ENCODE measurements at places on chromosomes 6 and 20.

DNA sequence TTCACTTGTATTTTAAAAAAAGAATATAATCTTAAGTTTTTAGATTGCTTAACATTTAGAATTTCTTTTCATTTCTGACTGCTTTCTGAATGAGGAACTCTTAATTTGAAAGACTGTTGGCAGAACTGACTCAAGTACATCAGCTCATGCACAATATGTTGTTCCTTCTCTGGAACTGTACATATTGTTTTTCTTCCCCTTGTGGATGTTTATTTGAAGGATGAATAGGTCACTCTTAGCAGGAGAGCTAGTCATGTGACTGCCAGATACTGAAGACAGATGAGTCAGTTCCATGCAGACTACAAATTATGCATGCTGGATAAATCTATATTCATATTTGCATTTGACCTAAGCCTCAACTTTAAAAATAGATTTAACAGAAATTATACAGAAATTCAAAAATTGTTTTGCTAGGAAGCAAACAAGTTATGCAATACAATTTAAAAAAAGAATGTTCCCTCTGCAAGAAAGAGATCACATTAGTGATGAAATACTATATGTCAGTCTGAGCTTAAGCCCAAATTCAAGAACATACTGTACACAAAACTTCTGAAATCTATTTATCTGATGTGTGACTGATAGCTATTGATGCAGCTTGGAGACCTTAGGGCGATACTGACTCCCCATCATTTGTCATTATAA, 1274.9 kb upstream of the GJE1 start:
- no peak for DNase-seq

- no peak for DNase-seq
These were observed 128.6 kb upstream of the BACH2 start for GRCh38 chr6:90425161-90425641.

- no peak for DNase-seq
These were observed 10.7 kb downstream of the MAPRE1 start for GRCh38 chr20:32830437-32830836.

DNA sequence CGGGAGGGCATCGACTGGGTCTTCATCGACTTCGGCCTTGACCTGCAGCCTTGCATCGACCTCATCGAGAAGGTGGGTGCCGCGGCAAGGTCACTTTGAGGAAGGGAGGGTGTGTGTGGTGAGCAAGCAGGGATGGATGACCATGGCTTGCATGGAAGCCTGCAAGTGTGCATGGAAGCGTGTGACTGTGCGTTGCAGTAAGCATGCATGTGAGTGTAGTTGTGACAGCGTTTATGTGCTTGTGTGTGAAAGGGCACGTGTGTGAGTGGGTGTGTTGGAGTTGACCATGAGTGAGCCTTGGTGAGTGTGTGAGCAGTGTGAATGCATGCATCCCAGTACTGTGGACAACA, 32.5 kb downstream of the MYH7B start:
- DNase-seq: no peak

GRCh38 chr20:45211569-45212474, 5.0 kb downstream of the SEMG1 start:
- DNase-seq: no peak

GRCh38 chr6:156791320-156791850, 14.2 kb downstream of the ARID1B start:
- no peak for DNase-seq

GRCh38 chr20:35129647-35130069, 17.5 kb downstream of the EDEM2 start:
- DNase-seq: no peak

DNA sequence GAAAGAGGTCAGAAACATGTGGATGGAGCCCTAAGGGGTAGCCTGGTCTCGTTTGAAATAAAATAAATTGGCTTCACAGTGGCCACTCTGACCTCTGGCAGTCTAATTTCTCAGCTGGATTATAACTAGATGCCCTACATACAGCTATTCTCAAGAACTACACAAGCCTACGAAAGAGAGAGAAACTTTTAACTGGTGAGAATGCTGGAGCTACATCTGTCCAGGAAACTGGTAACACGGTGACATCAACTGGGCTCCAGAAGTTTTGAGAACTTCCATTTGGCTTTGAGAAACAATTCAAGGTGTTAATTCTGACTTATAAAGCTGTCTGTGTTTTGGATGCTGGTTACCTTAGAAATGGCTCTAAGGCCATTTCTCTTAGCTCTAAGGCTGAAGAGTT, 187.3 kb upstream of the TENT5A start:
- DNase-seq: no peak

DNA sequence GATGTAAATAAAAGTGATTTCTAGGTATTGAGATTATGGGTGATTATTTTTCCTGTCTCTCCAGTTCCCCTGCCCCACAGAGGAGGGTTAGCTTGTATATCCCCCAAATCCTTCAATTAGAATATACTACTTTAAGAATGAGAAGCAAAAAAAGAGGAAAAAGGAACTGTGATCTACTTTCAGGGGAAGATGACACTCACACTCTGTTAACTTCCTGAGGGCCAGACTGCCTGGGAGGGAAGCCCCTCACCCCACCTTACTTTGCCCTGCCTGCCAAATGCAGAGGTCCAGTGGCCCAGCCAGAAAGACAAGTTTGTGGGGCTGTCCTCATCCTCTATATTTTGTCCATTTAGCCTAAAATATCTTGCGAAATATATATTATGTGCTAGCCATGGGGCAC, 9.2 kb upstream of the LY86 start:
- DNase-seq: no peak

DNA sequence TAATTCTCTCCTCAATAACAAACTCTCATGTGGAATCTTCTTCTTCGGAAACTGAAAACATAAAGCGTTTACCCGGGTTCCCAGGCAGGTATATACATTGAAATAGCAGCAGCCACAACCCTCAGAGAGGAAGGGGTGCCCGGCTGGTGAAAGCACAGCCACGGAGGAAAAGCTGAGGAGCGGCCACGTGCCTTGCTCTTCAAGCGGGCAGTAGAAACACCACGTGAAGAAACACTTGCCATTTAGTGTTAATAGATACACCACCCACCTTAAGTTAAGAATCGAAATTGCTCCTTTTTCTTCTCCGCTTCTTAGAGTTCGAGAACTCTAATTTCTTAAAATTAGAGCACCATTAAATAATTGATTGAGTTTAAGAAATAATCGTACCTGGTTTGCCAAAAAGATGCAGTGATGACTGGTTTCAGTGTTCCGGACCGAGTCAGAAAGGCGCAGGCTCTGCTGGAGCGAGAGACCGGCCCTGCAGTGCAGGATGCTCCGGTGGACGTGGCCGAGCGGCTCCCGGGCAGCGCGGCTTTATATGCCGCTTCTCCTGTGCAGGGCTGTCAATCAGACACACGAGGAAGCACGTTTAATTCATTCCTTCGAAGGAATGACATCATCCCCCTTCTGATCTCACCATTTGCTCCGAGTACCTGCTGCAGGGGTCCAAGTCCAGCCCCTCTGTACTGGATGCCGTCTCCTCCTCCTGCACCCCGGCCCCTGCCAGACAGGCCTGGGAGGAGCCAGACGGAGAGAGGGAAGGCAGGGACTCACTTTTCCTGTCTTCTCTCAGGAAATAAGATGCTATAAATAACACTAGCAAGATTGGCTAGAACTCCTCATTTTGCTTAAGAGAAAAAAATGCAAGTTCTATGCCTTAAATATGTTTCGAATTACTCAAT, at the start of gene THBS2:
Gene THBS2 (minus strand): TSS at position 510 of the 902 bp plus-strand sequence. CDS start 3,062 bp downstream, outside the sequence.
- DNase-seq: no peak

- no peak for DNase-seq
These were observed 12.4 kb downstream of the CD40 start for GRCh38 chr20:46130534-46130933.

DNA sequence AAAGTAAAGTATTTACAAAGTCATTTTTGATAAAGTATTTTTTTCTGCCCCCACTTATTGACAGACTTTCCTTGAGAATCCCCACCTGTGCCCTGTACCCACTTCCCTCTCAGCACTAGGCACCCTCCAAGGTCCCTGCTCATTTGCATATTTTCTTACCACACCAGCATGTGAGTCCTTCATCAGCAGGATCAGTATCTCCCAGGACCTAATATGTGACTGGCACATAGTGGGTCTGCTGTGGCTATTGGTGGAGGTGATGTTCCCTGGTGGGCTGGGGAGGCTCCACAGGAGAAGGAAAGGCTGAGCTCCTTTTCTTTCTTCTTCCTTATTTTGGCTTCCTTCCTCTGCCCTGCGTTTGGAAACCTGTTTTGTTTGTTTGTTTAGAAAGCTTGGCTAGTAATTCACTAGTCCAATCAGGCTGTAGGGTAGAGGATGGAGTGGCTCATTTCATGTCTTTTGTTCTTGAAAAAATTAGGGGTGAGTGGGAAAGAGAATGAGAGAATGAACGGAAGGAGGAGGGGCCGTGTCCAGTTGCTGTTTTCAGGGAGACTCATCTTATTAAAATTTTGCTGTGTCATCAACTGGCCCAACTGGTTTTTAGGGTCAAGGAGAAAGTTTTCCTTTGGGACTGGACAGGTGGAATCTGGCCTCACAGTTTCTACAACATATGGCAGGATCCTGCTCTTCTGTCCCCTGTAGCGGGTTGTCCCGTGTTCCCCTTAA, 2.8 kb upstream of the RNF24 start:
- no peak for DNase-seq

DNA sequence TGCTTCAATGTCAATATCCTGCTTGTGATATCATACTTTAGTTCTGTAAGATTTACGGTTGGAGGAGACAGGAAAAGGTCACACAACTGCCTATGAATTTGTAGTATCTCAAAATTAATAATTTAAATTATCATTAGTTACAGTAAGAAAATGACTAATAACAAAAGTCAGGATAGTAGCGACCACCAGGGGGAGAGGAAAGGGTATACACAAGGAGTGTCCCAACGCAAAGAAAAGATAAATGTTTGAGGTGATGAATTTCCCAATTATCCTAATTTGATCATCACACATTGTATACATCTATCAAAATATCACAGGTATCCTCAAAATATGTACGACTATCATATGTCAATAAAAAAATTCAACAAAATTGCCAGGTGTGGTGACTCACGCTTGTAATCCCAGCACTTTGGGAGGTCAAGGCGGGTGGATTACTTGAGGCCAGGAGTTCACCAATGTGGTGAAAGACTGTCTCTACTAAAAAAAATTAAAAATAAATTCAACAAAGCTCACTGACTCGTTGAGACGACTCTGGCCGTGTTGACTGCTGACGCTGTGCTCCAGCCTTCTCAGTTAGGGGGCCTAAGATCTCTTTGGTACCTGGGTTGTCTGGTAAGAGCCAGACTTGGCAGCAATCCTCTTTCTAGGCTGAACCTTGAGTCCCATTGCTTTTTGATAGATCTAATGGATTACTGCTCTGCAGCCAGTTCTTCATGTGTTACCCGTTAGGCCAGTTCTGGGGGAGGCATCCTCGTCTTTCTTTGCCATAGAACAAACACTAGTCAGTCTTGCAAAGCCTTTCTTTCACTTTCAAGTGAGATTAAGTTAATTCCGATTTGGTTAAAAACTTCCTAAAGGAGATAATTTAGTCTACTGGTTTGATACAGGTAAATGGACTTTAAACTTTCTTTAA, 9.0 kb upstream of the OVOL2 start:
- DNase-seq: no peak

- DNase-seq: no peak
These were observed 32.5 kb downstream of the PLCG1 start for GRCh38 chr20:41169791-41170351.

DNA sequence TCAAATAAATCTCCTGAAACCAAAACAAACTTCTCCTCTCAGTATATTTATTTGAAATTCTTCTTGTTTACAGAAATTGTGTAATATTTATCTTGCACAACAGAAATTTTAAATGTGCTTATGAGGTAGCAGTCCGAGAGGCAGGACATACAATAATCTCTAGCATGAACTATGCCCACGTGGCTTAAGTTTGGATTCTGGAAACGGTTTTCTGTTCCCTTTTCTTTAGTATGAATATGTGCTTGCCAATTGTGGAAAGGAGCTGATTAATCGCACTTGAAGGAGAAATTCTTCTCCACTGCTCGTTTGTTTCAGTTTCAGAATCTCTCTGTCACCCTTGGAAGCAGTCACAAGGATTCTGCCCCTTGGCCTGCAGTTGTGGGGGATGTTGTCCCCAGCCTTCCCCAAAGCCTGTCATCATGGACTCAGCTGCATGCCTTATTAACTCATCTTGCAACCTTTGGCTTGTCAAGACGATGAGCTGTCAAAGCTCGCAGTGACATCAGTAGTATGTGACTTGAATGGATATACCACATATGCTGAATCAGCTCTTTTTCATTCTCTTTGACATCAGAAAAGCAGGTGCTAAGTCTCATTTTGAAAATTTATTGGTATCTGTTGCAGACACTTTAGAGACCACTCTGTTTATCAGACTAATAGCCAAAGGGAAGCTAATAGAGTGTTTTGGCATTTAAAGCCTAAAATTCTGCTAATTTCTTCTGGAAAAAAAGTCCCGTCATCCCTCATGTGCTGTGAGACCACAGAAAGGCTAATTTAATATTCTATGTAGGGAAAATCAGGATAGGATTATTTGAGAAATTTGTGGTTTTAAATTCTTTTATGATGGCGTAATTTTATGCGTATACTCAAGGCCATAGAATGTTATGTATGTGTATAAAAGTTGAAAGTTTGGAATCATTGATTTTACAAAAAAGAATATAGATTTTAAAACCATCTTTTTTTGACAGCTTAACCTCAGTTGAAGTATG, 186.8 kb downstream of the ARID1B start:
- peak; percentile 69 for DNase-seq
